ENCODE measurements at places on chromosomes 12 and 14. TPM values are rescaled to one million over a fixed set of nuclear protein-coding genes. Genes with fewer than 3 reads are reported as not detected.

DNA sequence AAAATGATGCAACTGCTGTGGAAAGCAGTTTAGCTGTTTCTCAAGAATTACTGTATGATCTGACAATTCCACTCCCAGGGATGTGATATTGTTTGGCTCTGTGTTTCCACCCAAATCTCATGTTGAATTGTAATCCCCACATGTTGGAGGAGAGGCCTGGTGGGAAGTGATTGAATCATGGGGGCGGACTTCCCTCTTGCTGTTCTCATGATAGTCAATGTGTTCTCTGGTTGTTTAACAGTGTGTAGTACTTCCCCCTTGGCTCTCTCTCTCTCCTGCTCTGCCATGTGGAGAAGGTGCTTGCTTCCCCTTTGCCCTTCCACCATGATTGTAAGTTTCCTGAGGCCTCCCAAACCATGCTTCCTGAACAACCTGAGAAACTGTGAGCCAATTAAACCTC, 93.4 kb upstream of the CPM start:
- H3K36me3 ChIP-seq: no peaks in the 10 kb centered on the region
- no peaks in the 10 kb centered on the region for H3K4me1 ChIP-seq
- H3K4me3 ChIP-seq: no peak overlapping the region
- no peak for DNase-seq
- no peak overlapping the region for H3K27ac ChIP-seq

- peaks cover 80% of the 10 kb centered on the region for H3K4me1 ChIP-seq
- peaks cover 26% of the 10 kb centered on the region for H3K36me3 ChIP-seq
- no peaks in the 10 kb centered on the region for H3K27me3 ChIP-seq
- H3K27ac ChIP-seq: peak overlapping the region; percentile 99
- no peak overlapping the region for H3K4me3 ChIP-seq
Observed at GRCh38 chr14:61475316-61475715, 153.9 kb downstream of the PRKCH start.

Gene GPR68
- total RNA-seq: 24.0 TPM

GRCh38 chr14:33554988-33555387, 395.9 kb downstream of the EGLN3 start:
- H3K27me3 ChIP-seq: no peaks in the 10 kb centered on the region
- H3K36me3 ChIP-seq: no peaks in the 10 kb centered on the region
- H3K4me1 ChIP-seq: no peaks in the 10 kb centered on the region
- no peak for DNase-seq
- no peak overlapping the region for H3K4me3 ChIP-seq

GRCh38 chr12:110475426-110475825, 6.8 kb downstream of the FAM216A start:
- H3K4me3 ChIP-seq: no peak overlapping the region
- H3K4me1 ChIP-seq: no peaks in the 10 kb centered on the region
- no peaks in the 10 kb centered on the region for H3K27me3 ChIP-seq
- DNase-seq: no peak
- H3K36me3 ChIP-seq: no peaks in the 10 kb centered on the region

Gene VASH1
- 9.5 TPM for total RNA-seq
